ENCODE measurements at places on chromosomes 1 and 21.

DNA sequence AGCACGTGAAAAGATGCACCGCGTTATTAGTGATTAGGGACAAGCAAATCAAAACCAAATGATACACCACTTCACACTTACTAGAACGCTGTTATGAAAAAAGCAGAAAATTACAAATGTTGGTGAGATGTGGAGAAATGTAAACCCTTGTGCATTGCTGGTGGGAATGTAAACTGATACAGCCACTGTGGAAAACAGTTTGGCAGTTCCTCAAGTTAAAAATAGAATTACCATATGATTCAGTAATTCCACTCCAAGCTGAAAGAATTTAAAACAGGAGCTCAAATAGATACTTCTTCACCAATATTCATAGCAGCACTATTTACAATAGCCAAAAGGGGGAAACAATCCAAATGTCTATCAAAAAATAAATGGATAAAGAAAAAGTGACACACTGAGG is 10.3 kb upstream of the EVI5 start:
- no peak for DNase-seq

DNA sequence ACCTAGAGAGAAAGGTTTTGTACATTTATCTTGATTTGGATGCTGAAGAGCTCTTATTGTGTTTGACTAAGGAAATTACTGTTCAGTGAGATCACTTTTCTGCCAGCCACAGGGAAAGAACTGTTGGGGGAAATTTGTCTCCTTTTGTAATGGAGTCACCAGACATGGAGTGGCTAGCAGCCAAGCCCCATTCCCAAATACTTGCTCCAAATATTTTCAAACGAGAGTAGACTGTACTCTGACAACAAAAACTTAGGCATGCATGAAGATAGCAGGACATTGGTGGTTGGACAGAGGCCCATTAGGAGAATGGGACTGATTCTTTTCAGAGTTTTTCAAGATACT is 21.1 kb downstream of the IPO9 start:
- DNase-seq: no peak

DNA sequence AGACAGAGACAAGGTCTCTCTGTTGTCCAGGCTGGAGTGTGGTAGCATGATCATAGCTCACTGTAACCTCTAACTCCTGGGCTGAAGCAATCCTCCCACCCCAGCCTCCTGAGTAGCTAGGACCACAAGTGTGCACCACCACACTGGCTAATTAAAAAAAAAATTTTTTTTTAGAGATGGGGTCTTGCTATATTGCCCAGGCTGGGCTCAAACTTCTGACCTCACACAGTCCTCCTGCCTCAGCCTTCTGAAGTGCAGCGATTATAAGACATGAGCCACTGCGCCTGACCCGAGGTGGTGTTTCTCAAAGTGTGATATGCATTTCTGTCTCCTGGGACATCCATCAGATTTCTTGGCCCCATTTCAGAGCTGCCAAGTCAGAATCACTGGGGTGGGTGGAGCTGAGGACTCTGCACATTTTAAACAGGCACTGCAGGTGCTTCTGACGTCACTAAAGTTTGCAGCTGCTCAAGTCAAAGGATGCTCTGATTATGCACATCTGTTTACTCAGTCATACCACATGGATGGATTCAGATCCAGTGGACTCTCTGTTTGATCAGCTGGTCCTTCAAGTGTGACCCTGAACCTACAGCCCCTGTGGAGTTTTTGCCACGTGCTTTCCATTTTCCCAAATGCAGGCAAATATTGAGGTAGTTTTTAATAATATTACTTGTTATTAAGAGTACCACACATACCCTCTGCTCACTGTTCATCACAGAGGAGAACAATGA is 21.4 kb downstream of the TGFB2 start:
- DNase-seq: no peak

DNA sequence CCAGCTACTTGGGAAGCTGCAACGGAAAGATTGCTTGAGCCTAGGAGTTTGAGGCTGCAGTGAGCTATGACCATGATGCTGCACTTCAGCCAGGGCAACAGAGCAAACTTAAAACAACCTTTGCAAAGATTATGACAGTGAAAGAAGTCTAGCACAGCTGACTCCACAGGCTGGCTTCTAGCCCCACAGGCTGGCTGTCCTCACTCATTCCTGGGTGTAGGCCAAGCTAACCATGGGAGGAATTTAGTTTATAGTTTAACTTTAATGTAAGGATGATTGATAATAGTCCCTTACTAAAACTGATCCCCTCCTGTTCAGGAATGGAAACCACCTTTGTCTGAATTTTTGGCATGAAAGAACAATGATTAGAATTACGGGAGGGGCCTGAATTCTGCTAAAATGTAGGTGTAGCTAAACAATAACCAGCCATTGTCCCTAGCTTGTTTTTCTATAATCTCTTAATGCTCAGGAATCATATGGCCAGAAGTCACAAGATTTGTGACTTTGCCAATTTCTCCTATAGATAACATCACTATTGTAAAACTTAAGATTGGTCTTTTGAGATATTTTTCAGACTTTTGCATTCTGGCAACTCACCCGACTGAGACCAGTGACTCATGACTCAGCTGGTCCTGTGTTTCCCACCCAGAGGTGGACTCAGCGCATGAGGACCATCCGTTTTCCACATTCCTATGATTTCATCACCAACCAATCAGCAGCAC is 28.1 kb upstream of the SGIP1 start:
- no peak for DNase-seq

DNA sequence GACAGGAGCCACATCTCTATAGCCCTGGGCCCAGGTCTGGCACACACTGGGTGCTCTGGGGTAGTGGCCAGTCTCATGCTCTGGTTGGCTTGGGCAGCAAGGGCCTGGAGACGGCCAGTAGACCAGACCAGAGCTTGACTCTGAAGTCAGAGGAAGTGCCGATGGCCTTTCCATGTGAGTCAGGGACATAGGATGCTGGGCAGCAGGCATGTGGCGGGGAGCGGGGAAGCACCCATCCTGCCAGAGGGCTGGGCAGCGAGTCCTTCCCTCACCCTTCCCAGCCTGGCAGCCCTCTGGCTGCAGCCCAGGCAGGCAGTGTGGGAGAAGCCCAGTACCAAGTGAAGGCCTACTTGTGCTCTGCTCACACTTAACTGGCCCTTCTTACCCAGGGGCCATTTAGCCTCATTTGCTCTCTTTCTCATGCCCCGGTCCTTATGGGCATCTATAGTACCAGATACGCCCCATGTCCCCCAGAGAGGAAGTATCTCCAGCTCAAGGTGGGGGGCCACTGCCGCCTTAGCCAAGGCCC is 3.3 kb downstream of the GPR153 start:
- DNase-seq: no peak

DNA sequence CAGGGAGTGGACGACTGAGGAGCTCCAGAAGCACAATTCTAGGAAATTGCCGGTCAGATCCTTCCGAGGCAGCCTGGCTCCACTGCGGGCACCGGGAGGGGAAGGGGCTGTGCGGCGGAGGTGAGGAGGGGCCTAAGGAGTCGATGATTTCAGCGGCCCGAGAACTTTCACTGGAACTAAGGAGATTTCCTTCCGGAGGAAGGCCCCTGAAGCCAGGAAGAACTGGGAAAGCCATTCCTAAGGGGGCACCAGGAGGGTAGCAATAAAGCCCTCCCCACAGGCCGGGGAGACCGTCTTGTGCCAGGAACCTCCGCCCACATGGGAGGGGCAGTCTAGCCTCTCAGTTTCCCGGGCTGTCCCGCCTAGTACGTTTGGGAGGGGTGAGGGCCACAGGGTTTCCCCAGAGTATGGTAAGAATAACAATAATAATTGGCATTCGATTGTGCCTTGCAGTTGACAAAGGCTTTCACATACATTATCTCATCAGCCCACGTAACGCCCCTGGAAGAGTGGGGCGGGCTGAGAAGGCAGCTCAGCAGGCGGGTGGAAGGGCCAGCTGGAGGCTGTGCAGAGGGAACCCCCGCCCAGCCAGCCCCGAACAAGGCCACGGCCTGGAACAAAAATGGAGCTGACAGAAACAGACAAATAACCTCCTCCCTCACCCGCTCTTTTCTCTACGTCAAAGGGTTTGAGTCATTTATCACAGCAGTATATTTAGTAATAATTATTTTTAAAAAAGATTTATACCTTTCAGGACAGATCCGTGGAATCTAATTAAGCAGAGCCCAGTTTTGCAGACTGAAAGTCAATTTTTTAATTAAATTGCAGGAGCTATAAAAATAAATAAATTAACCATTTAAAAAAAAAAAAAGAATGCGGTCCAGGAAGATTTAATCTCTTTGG is 19.8 kb downstream of the NPR1 start:
- DNase-seq: no peak

GRCh38 chr21:14686466-14687267 is 140.6 kb upstream of the SAMSN1 start:
- no peak for DNase-seq

- DNase-seq: no peak
Observed at GRCh38 chr1:151811181-151811580, 6.0 kb upstream of the LINGO4 start.

GRCh38 chr1:61588736-61589672 is 135.9 kb downstream of the TM2D1 start:
- DNase-seq: no peak

DNA sequence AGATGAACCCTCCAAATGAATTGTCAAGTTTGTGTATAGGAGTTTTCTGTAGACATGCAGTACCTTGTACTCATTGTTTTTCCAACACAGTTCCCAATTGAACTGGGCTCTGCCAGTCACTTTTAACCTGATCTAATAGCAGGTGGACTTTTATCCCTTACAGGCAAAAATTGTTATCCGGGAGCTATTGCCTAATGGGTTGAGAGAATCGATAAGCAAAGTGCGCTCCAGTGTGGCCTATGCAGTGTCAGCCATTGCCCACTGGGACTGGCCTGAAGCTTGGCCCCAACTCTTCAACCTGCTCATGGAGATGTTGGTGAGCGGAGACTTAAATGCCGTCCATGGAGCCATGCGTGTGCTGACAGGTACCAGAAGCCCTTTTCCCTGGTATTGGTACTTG is 19.3 kb downstream of the IPO9 start:
- no peak for DNase-seq

DNA sequence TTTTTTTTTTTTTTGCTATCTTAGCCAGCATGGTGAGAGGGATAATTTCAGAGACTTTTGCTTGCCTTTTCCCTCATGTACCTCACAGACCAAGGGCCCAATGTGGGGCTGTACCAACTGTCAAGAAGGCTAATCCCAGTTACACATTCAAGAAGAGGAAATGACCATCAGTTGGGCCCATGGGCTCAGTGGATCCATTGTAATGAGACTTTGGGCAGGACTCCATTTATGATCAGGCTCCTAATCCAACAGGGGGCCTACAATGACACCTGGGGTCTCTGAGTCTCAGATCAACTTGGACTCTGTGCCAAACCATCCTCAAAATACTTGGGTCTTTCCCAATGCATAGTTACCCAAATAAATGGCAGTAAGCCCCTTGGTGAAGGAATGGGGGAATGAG is 450.4 kb upstream of the VAMP3 start:
- DNase-seq: no peak

DNA sequence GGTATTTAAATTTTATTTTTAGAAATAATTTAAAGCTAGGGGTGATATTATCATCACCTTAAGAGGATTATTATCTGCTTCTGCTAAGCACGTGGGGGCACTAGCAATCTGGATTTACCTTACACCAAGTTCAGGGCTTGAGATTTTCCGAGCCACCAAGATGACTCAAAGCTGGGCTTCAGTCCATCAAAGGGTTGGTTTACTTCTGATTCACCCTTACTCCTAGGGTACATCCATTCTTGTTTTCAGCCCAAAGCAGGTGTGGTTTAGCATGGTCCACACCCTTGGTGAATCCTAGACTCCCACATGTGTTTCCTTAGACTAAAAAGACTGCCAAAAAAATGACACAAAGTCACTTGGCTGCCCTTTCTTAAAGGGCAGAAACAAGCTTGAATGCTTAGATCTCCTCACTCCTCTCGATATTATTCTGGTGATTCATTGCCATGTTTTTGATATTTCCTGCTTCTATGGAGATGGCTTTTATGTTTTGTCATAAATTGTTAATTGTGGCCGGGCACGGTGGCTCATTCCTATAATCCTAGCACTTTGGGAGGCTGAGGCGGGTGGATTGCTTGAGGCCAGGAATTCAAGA is 9.8 kb upstream of the PRSS38 start:
- DNase-seq: no peak

GRCh38 chr21:33977721-33978369 is 62.2 kb upstream of the ATP5PO start:
- no peak for DNase-seq

DNA sequence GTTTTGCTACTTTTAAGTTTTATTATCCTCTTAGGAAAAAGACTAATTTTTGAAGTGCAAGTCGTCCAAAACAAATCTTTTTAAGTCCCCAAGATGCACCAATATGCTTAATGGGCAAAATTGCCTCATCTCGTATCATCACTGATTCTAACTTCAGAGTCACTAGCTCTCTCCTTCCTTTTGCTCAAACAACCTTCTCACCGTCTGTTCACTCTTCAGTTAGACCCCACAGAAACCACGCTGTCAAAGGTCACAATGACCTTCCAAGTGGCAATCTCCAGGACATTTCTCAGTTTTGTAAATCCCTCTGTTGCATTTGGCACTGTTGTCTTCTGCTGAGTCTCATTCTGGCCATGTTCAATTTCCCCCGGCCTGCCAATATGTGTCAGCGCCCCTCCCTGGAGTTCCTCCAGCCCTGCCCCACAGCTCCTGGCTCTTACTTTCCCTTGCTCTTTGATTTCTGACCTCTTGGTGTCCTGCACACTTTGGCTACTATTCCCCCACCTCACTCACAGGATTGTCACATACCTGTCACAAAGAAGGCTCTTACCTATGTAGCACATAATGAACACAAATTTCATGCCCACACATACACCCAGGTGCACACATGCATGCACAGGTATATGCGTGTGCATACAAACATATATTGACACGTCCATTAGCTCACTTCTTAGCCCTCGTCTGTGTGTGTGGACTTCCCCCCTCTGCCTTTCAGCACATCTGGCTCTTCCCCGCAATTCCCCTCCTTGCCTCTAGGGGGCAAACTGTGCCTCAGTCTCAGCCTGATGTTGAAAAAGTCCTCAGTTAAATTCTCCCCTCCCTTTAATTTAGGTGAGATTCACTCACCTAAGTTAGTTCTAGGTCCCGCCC is 354.0 kb upstream of the DUSP10 start:
- DNase-seq: peak; percentile 8

GRCh38 chr1:233230011-233230410 is 65.5 kb downstream of the PCNX2 start:
- no peak for DNase-seq

DNA sequence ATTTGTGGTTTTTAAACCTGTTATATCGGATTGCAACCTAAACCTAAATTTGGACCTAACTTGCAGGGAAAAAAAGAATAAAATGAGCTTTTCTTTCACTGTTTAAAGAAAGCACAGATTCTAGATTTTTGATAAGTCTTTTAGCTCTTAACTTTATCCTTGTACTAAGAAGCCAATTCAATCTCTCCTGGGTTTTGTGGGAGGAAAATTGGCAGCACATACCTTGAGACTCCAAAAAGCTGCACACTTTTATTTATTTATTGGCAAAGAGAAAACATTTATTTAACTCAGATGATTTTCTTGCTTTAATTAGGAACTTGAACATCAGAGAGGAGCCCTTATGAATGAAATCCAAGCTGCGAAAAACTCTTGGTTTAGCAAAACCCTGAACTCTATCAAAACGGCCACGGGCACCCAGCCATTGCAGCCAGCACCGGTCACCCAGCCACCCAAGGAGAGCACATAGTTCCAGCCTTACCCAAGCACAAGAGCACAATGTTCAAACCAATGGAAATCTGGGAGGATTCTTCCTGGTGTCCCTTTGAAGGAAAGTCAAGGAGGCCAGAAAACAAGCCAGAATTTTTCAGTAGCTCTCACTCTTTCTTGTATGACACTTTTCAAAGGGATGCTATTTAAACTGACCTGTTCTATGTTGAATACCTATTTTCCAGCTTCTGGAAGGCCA is 10.1 kb upstream of the CACYBP start:
- DNase-seq: no peak
